WTC11 (cell line): ENCODE measurements at places on chromosomes 5 and 9.
A peak's percentile ranks its signal among the peaks of the same experiment; 100 is the strongest.

DNA sequence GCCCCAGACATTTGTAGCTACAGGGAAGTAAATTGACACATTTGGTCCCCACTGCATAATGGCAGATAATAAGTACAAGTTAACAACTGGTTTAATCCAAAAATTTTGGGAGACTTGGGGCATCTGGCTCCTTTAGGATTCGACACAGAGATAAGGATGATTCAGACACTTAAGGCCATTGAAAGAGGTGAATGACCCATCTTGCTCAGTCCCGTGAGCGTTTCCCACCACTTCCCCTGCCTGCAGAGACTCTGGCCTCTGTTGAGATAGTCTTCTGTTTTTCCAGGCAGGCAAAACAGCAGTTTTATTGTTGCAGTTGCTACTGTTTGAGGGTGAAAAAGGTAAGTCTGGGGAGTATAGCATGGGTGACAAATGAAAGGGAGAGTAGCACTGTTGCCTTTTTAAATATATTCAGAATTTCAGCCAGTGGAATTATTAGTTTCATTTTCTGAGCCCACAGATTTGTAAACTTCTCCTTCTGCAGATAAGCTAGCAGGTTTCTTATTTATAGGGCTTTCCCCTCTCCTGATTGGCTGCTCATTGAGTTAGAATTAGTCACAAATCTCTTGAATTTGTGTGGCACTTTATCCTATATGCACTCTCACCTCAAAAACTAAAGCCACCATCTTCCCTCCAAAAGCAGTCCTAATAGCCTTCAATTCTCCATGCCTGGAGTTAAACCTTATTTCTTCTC, 19.3 kb downstream of the ACO1 start:
- no peaks in the 10 kb centered on the region for H3K27me3 ChIP-seq
- peaks cover 22% of the 10 kb centered on the region for H3K4me1 ChIP-seq
- no peak overlapping the region for H3K4me3 ChIP-seq

- DNase-seq = no peak
- no peak overlapping the region for H3K4me3 ChIP-seq
- H3K27me3 ChIP-seq = no peaks in the 10 kb centered on the region; the same call in 1 of the 2 replicates
- no peaks in the 10 kb centered on the region for H3K36me3 ChIP-seq
Observed at GRCh38 chr5:2852446-2852845, 101.0 kb upstream of the IRX2 start.

- H3K4me3 ChIP-seq = no peak overlapping the region
- DNase-seq = no peak
- H3K36me3 ChIP-seq = no peaks in the 10 kb centered on the region
Observed at GRCh38 chr9:124444166-124444565, 6.1 kb upstream of the ADGRD2 start.

GRCh38 chr9:109020581-109021511, 7.5 kb upstream of the CTNNAL1 start:
- no peak overlapping the region for H3K27ac ChIP-seq
- H3K4me3 ChIP-seq = no peak overlapping the region
- H3K27me3 ChIP-seq = no peaks in the 10 kb centered on the region
- peaks cover 21% of the 10 kb centered on the region for H3K36me3 ChIP-seq
- H3K4me1 ChIP-seq = peaks cover 16% of the 10 kb centered on the region
- no peak for DNase-seq

GRCh38 chr5:65034813-65035209, 266.1 kb downstream of the CWC27 start:
- peaks cover 17% of the 10 kb centered on the region for H3K27me3 ChIP-seq
- peak overlapping the region; percentile 70 for H3K4me3 ChIP-seq
- H3K27ac ChIP-seq = peak overlapping the region; percentile 96
- H3K4me1 ChIP-seq = peaks cover 39% of the 10 kb centered on the region
- peak; percentile 56 for DNase-seq

DNA sequence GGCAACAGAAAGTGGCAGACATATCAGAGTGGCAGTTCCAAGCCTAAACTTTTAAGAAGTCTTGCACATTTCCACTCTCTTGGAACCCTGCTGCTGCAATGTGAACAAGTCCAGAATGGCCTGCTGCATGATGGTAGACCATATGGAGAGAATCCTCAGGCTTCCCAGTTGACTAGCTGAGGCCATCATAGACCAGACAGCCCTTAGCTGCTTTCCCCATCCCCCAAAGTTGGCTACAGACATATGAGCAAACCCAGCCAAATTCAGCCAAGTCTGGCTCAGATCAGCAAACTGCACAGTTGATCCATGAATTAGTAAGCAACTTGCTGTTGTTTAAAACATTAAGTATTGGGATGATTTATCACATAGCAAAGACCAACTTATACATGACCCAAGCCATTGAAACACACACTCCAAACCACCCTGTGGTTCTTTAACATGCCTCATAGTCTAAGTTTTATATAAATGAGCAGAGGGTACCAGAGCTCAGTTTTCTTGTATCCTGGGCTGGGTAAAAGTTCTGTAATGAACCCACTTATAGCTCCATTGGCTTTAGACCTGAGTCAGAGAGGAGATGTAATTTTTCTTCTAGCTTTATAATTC, 19.9 kb downstream of the PPP3R2 start:
- no peak overlapping the region for H3K4me3 ChIP-seq
- no peaks in the 10 kb centered on the region for H3K27me3 ChIP-seq
- no peaks in the 10 kb centered on the region; the same call in 1 of the 2 replicates for H3K36me3 ChIP-seq
- DNase-seq = no peak

DNA sequence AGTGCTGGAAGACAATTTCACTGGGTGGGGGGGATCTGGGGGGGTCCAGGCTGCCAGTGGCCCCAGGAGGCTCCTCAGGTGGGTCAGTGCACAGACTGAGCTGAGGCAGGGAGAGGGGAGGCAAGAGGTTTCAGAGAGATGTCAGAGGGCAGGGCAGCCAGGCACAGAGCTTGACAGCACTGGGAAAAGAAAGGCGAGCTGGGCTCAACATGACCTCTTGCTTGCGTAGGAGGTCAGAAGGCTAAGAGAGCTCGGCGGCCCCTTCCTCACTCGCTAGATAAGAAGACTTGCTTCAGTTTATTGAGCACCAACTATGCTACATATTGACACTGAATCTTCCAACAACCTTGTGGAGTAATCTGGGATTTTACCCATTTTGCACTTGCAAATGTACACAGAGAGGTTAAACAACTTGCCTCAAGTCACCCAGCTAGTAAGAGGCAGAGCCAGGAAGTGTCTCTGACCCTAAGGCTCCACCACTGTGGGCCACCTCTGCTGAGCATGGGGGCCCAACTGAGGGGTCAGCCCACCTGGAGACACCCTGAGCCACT, 3.5 kb downstream of the PDLIM7 start:
- H3K4me1 ChIP-seq = peaks cover 35% of the 10 kb centered on the region
- H3K4me3 ChIP-seq = no peak overlapping the region
- H3K36me3 ChIP-seq = peaks cover 22% of the 10 kb centered on the region
- peaks cover 13% of the 10 kb centered on the region for H3K27me3 ChIP-seq
- H3K27ac ChIP-seq = no peak overlapping the region; the same call in 1 of the 2 replicates

GRCh38 chr9:4108754-4109465, 191.0 kb downstream of the GLIS3 start:
- no peaks in the 10 kb centered on the region for H3K27me3 ChIP-seq
- H3K27ac ChIP-seq = no peak overlapping the region
- H3K4me1 ChIP-seq = no peaks in the 10 kb centered on the region
- no peak for DNase-seq

GRCh38 chr9:76751001-76751400, 13.2 kb upstream of the PCA3 start:
- no peaks in the 10 kb centered on the region for H3K27me3 ChIP-seq
- no peak for DNase-seq
- no peak overlapping the region for H3K27ac ChIP-seq
- H3K36me3 ChIP-seq = no peaks in the 10 kb centered on the region
- H3K4me3 ChIP-seq = no peak overlapping the region
- H3K4me1 ChIP-seq = peaks cover 4% of the 10 kb centered on the region; the same call in 1 of the 2 replicates

DNA sequence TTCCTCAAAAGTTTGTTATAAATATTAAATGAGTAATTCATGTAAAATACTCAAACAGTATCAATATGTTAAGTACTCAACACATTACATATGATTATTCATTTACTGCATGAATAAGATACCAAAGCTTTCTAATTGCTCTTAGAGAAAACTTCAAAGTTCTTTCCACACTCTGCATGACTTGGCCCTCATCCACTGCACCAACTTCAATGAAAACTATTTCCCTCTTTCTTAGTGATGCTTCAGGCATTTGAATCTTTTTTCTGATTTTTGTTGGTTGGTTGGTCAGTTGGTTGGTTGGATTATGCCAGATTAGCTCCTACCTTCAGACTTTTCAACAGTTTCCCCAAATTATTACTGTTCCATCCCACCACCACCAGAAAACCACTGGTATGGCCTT, 314.7 kb upstream of the RGMB start:
- H3K27me3 ChIP-seq = no peaks in the 10 kb centered on the region
- no peak overlapping the region for H3K27ac ChIP-seq
- DNase-seq = no peak
- no peak overlapping the region for H3K4me3 ChIP-seq

GRCh38 chr5:77167695-77168121, 42.8 kb upstream of the PDE8B start:
- no peaks in the 10 kb centered on the region for H3K36me3 ChIP-seq
- no peaks in the 10 kb centered on the region for H3K27me3 ChIP-seq
- DNase-seq = no peak

DNA sequence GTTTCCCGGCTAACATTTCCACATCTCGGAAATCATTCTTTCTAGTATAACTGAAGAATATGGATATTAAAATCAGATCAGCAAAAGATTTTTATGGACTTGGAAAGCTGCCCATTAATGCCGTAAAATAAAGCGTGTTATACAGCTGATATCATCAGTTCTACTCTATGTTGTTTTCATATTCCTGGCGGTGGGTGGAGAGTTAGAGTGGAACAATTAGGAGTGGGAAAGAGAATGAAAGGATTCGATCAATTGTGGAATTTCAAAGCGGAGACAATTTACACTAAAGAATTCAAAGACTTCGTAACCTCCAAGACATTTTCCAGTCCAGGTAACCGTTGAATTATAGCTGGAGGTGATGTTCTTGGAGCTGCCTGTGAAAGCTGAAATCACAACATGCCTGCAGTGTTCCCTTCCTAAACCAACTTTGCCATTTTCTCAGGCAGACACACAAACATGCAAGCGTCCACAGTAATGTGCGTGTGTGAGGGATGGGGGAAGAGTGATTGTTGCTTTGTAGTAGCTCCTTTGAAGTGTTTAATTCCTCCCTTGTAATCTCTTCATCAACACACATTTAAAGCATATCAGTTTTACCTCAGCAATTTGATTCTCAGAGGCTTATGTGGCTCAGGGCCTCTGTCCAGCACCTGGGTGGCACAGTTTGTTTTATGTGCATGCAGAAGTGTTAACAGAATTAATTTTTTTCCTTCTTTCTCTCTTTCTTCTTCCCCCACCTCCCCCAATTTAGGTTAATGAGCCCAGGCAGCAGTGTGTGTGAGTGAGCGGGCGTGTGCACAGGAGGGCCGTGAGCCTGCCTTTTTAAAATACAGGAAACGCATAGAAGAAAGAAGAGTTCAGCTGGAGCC, 544.1 kb downstream of the RAB3C start:
- H3K4me3 ChIP-seq = no peak overlapping the region
- H3K36me3 ChIP-seq = no peaks in the 10 kb centered on the region
- H3K27me3 ChIP-seq = no peaks in the 10 kb centered on the region
- H3K4me1 ChIP-seq = peaks cover 12% of the 10 kb centered on the region
